ENCODE measurements at places on chromosomes 3 and 15.

GRCh38 chr15:29727871-29728270, 94.4 kb downstream of the TJP1 start:
- no peak for DNase-seq

GRCh38 chr3:124364317-124365020, 365.8 kb upstream of the UMPS start:
- no peak for DNase-seq

DNA sequence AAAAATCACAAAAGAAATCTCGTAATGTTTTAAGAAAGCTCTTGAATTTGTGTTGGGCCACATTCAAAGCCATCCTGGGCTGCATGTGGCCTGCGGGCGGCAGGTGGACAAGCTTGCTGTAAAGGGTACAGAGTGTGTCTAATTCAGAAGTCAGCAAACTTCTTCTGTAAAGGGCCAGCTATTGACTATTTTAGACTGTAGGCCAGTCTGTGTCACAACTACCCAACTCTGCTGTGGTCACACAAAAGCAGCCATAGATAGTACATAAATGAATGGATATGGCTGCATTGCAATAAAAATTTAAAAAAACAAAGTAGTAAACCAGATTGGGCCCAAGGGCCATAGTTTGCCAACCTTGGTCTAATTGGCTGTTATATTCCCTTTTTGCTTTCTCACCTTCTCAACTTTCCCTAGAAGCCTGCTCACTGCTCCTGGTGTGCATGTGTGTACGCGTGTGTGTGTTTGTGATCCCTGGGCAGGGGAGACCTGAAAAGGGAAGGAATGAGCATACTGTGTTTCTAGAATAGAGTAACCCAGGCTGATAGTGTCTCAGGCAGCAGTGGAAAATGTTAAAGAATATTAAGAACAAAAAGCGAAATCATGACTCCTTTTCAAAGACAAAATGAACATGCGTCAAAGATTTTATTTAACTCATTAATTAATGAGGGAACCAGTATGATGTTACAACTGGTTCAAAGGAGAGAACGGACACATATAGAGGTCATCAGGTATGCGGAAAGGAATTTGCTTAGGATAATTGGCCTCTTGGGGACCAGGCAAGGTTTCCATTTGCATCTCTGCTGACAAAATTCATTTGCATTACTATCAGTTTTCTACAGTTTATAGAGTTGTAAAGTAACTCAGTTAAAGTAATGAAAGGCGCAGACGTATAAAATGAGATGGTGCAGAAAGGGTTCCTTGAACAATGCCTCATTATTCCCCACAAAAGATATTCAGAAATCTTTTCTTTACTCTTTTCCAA, 248.0 kb downstream of the THSD4 start:
- no peak for DNase-seq

DNA sequence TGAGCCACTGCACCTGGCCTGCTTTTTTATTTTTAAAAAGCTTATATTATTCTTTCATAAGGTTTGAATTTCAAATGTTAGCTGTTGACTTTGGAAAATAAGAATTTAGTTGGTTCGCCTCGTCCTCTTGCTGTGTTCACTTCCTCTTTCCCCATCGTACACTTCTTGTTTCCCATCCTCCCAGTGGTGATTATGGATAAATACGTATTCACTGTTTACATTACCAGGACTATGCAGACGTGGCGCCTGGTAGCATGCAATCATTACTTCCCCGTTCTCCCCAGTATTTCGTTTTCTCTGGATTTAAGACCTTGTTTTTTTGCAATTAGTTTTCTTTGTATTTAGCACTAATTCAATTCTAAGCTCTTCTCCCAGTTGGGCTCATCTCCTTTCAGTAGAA, 70.1 kb downstream of the LMLN start:
- DNase-seq: no peak

DNA sequence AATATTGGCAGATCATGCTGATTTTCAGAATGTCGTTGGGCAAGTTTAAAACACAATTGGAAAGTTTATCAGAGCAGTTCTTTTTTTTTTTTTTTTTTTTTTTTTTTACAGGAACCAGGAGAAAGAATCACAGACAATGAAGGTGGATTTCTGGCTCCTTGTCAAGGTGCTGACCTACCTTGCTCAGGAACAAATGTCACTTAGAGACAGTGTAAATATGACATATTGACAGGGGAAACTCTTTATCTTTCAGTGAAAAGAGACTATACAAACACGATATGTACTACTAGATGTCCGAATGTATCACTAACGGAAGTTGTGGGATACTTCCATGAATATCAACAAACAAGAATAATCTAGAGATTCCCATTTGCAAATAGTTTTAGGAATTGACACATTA, 237.3 kb downstream of the FMN1 start:
- DNase-seq: no peak

- no peak for DNase-seq
Observed at GRCh38 chr3:172635588-172635987, 75.3 kb downstream of the NCEH1 start.

- DNase-seq: no peak
Observed at GRCh38 chr3:8964436-8965370, 1.4 kb upstream of the RAD18 start.

DNA sequence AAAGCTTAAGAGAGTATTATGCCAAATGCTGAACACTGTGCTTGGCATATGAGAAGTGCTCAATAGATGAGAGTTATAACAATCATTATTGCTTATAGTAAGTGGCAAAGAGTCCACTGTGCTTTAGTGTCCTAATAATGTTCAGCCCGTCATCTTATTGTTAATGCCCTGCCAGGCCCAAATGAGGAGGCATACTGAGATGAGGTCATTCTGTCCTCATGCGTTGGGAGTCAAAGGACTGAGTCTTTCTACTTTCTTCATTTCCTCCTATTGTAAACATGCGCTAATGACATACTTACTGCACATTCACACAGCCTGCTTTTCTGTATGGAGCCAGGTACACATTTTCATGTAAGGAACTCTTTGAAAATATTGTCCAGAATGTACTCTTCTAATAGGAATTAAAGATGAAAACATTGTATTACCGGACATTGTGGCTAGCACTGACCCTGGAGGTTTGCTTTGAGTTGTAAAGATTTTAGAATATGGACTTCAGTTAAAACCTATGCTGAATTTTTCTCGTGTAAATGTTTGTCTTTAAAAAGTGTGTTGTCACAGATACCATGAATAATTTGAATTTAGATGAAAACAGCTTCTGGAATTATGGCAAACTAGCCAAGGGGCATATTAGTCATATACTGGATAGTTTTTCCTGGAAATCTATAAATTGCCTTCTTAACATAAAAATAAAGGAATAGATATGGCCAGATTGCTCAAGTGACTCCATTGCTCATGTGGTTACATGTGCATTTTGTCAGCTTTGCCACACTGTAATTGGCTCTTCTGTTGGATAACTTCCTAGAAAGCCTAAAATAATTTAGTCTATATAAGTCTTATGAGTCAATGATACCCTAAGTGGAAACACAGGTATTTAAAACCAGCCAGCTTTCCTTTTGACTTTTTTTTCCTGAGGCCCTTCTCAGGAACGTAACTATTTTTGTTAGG, 38.3 kb downstream of the KBTBD12 start:
- no peak for DNase-seq

DNA sequence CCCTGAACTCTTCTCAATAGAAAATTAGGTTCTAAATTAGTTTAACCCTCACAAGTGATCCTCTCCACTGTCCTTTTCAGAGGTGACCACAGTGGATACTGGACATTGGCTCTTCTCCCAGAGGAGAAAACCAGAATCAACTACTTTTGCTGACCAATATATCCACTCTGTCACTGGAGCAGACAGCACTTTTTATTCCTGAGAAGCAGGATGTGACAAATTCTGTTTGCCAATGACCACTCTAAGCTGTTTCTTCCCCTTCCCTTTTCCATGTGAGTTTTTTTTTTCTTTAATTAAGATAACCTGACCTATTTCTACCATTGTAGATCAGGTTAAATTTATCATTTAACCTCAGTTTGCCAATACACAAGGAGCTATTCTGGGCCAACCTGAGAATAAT, 79.7 kb upstream of the ZNF280D start:
- DNase-seq: no peak

GRCh38 chr15:38899300-38899699, 334.7 kb upstream of the RASGRP1 start:
- DNase-seq: no peak

GRCh38 chr3:116836286-116836685, 126.7 kb downstream of the TUSC7 start:
- no peak for DNase-seq

DNA sequence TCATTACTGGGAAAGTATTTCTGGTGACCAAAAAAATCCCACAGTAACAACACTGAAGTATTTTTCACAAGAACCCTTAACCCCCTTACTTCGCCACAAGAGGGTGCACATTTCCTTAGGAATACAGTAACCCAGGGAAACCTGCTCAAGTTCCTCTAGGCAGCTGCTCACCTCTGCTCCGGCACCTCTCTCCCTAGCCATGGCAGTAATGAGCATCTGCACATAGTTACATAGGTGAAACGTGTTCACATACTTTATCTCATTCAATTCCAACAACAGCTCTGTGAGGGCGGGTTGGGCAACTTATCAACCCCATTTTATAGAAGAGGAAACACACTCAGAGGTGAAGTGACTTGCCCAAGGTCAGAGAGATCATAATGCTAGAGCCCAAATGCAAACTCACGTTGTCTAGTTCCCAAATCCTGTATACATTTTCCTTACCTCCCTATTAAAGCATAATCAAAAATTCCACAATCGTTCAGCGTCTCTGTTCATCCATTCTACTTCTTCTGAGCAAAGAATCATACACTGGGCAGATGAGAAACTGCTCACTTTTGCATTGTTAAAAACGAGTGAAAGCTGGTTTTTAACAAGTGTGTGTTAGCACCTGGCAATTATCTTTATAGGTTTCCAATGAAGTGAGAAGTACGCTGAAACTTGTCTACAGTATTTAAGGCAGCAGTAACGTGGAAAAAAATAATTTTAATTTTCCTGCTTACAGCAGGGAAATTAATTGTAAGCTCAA, 90.7 kb downstream of the IGF2BP2 start:
- no peak for DNase-seq

DNA sequence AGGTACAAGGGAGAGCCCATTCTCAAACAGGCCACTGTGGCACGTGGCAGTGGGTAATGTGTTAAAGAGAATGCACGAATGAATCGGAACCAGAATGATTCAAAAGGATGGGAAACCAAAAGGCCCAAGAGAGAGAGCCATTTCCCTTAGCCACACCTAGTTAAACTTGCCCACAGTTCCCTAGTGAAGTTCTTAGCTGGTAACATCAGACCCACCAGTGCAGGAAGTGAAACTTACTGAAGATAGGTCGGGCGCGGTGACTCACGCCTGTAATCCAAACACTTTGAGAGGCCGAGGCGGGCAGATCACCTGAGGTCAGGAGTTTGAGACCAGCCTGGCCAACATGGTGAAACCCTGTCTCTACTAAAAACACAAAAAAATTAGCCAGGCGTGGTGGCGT, 97.1 kb downstream of the MEX3B start:
- no peak for DNase-seq

DNA sequence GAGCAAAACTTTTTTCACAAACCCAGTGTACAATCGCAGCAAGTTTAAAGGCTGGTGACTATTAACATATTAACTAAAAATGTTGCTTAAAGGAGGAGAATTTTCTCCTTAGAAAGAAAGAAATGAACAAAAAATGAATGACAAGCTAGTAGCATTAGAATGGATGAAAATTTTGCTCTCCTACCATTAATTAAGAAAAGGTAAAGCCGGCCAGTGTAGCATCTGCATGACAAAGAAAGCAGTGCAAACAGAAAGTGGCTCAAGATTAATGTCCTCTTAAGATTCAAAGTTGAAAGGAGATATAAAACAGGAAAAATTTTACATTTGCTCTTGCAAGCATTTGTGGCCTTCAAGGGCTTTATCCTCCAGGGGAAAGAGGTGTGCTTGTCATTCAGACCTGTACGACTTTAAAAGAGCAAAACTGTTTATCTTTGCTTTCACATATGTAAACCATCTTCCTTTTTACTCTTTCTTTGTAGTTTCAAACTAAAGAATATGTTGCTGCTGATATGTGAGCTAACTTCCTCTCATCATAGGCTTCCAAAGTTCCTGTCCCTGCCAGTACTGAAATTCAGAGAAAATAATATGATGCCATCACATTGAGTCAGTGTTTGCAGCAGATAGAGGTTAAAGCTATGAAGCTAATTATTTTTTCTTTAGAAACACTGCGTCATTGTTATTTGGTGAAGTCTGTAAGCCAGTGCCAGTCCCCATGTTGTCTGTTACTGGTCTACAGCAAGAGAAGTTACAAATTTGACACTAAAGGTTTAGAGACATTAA, 439.1 kb upstream of the GRM7 start:
- no peak for DNase-seq

GRCh38 chr3:156643729-156644389, 30.5 kb upstream of the TIPARP start:
- DNase-seq: peak; percentile 28

- DNase-seq: no peak
Observed at GRCh38 chr3:14425581-14426304, 23.3 kb downstream of the SLC6A6 start.

DNA sequence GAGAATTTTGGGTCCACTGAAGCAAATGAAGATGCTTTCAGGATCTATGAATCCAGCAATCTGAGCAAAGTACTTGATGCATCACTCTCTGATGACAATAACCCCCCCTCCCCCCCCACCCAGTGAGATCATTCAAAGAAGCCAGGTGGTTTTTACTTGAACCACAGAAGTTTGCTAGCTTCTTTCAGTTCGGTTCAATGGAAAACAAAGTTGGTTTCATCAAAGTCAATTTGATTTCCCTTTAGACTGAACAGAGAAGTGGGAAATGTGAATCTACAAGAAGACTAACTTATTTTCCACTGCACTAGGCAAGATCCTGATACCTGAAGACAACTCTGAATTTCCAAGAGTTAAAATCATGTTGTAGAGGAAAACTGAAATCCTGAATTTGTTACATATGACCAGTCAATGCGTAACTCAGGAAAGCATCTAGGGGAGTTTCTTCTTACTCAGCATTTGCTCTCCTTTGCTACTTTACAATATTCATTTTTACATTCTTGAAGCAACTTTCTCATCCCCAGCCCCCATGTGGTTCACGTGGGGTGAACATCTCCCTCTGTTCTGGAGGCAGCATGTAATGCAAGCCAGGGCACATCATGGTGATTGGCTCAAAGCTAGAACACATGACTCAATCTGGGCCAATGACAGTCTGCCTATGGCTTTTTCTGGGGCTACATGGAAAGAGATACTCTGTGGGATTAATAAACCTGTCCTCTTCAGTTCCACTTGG, 572.6 kb downstream of the FOXP1 start:
- peak; percentile 81 for DNase-seq

DNA sequence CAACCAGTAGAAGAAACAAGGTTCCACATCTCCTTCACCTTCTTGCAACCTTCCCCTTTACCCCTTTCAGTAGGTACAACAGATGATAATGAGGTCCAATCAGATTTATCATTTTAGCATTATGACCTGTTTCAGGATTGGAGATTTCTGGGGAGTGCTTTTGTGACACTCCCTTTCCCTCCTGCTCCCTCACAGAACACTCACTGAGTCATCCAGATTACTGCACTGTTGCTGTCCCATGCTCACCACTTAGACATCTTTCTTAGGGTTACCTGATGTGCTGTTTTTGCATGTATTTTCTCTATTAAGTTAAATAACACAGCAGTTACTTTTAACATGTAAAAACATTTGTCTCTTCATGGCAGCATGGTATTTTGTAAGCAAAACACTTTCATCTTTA, 118.5 kb downstream of the MFSD1 start:
- no peak for DNase-seq

GRCh38 chr3:163582967-163583366, 1495.3 kb downstream of the SI start:
- DNase-seq: no peak
